ENCODE measurements at places on chromosomes 7 and 10.

DNA sequence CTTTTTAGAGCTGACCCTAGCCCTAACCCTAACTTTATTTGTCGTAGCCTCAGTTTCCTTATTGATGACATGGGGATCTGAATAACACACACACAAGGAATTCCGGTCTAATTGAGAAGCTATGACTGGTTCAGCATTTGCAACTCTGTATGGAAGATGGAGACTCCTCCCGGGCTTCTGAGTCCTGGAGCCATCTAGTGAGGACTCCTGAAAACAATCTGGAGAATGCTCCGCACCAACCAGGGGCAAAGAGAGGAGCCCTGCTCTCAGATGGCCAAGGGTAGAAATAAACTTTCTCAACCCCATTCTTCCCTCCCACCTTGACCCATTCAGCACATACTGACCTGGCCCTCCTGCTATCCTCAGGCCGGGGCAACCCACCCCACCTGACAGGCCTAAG lies 26.4 kb downstream of the MBL2 start:
- DNase-seq, result no peak

DNA sequence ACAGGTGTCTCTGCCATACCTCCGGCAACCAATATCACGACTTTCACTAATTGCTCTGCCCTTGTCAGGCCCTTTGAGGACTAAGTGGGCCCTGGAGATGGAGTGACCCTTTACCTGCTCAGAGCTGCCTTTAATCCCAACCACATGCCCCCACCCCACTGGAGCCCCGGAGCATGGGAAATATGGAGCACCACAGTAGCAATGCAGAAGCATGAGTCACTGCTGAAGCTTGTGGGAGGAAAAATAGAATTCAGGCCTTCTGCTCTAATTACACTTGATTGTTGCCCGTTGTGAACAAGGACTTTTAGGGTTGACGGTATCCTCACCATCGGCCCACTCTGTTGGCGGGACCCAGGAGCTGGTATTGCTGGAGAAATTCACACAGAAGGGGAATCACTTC lies 52.5 kb upstream of the FRMD4A start:
- DNase-seq, result no peak

- DNase-seq, result no peak
Observed at GRCh38 chr7:51587604-51588003, 271.0 kb upstream of the COBL start.

GRCh38 chr10:29434111-29434510 lies 145.2 kb downstream of the LYZL1 start:
- no peak for DNase-seq

Data from activated naive CD4-positive, alpha-beta T cell (primary cell).